ENCODE measurements at places on chromosomes 11 and 22. TPM values are rescaled to one million over a fixed set of nuclear protein-coding genes. Genes with fewer than 3 reads are reported as not detected.

SHISA8 gene
- 1.7 TPM for polyA plus RNA-seq

CDCA5 gene
- 2.0 TPM for polyA plus RNA-seq

TRIM51 gene
- not detected for polyA plus RNA-seq

KRTAP5-10 gene
- polyA plus RNA-seq: not detected

APOL3 gene
- polyA plus RNA-seq: 52.0 TPM

PKP3 gene
- not detected for polyA plus RNA-seq

CRYBA4 gene
- polyA plus RNA-seq: not detected

OR52N4 gene
- polyA plus RNA-seq: 0.75 TPM

PPP6R2 gene
- 27.0 TPM for polyA plus RNA-seq

SLC5A4 gene
- polyA plus RNA-seq: not detected
